GDM1 (cell line): ENCODE measurements at places on chromosomes 6 and 20.

DNA sequence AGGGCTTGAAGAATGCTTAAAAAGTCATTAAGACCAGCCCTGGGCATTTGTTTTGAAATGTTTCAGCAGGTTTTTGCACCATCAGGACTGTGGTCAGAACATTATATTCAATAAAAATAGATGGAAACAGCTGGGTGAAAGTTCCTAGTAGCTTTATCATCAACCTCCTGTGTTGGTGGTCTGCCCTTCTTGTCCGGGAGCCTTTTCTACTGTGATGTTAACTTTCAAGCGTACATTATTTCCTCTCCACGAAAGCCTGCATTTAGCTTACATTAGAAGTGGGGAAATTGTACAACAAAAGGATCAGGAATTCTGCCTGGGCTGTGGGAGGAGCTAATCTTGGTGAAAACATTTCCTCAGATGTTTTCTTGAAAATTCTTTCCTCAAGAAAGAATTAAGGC lies 71.1 kb downstream of the LAMA4 start:
- DNase-seq: no peak

DNA sequence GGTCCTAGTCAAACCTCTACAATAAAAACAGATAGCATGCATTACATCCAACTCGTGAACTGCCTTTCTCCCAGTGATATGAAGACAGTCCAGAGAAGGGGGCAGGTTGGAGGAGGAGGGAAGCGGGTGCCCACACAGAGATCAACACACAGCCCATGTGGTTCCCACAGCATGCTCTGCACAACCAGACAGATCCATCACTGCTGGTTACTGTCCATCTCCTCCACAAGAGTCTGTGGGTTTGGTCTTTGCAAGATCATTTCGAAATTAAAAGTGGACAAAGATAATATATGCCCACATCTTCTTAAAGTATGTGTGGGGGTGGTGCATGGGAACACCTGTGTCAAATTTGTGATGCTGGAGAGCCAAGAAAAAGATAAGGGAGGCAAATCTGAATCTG lies 215.5 kb downstream of the GMDS start:
- DNase-seq: no peak

DNA sequence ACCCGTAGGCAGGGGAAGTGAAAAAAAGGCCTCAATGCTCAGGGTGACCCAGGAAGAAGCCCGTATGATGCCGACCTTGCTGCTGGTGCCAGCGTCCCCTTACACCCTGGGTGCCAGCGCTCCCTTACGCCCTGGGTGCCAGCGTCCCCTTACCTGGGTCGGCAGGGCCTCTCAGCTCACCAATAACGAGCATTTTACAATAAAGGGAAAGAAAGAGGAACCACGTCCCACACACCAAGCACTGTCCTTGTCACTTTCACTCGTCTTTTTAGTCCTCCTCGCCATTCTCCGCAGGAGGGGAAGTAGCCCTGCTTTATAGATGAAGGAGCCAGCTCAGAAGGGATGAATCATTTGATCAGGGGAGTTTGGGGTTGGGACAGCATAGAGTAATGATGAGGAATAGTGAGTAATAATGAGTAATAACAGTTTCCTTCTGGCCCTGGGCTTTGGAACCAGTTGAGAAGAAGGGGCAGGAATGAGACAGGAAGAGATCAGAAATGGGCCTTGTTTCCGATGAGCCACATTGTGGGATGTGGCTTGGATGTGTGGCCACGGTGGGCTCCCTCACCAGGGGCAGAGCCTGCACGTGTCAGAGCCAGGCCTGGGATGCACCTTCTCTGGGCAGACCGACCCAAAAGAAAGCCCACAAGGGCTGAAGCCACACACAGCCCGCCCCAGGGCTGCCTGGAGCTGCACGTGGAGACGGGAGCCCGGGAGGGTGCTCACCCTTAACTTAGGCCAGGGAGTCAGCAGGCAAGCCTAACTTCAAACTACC lies 75.7 kb downstream of the SYNJ2 start:
- no peak for DNase-seq

GRCh38 chr20:51542033-51542570 lies 417 bp downstream of the NFATC2 start:
- DNase-seq: peak; percentile 69

DNA sequence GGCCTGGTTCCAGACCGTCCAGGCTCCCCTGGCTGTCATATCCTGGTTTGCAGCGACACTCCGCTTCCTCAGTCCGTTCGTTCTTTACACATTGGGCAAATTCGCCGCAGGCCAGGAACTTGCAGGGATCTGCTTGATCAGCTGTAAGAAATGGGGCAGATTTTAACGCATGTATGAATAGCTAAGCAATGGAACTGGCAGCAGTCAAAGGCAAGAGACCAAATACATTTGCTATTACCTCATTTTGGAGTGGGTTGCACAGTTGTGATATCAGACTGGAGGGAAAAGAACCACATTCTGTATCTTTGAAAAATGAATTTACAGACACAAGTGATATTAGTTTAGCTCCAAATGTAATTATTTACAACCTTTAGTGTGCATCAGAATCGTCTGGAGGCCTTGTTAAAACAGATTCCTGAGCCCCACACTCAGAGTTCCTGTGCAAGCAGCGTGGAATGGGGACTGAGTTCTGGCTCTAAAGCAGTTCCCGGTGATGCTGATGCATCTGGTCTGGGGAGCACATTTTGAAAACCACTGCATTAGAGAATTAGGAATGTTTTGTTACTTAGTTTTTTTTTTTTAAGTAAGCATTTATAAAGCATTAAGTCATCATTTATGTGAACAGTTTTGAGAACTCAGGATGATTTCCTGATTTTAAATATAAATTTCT lies 141.3 kb downstream of the IMPG1 start:
- no peak for DNase-seq

GRCh38 chr6:122569230-122569771 lies 40.9 kb upstream of the PKIB start:
- no peak for DNase-seq

DNA sequence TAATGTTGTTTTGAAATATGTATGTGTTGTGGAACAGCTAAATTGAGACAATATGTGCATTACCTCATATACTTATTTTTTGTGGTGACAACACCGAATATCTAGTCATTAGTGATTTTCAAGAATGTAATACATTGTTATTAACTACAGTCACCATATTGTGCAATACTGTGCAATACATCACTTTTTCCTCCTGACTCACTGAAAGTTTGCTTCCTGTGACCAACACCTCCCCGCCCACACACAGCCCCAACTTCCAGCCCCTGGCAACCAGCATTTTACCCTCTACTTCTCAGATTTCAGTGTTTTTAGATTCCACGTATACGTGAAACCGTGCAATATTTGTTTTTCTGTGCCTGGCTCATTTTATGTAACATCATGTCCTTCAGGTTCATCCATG lies 627.9 kb downstream of the PRKN start:
- no peak for DNase-seq

- no peak for DNase-seq
Observed at GRCh38 chr6:161044335-161044734, 52.8 kb downstream of the MAP3K4 start.

DNA sequence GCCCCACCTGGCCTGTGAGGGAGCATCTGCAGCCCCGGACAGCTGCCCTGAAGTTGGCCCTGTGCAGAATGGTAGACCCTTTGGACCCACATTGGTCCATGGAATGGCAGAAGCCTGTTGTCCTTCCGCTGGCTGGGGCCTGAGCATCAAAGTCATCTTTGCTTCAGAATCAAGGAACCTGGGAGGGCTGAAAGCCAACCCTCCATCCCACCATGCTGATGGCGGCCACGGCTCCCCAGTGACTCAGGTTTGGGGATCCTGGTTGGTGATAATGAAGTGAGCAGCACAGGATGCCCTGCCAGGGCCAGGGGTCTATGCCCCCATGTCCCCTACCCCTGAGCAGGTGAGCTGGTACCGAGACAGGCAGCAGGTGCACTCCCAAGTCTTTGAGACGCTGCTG lies 52.8 kb downstream of the YTHDF1 start:
- DNase-seq: no peak

DNA sequence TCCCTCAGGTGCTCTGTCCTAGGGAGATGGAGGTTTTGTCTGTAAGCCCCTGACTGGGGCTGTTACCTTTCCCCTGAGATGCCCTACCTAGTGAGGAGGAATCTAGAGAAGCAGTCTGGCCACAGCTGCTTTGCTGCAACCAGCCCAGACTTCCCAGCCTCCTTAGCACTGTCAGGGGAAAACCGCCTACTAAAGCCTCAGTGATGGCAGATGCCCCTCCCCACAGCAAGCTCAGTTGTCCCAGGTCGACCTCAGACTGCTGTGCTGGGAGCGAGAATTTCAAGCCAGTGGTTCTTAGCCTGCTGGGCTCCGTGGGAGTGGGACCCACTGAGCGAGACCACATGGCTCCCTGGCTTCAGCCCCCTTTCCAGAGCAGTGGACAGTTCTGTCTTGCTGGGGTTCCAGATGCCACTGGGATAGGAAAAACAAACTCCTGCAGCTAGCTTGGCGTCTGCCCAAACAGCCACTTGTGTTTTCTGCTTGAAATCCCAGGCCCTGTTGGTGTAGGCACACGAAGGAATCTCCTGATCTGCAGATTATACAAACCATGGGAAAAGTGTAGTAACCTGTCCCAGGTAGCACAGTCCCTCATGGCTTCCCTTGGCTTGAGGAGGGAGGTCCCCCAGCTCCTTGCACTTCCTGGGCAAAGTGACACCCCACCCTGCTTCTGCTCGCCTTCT lies 146.4 kb upstream of the PROKR2 start:
- no peak for DNase-seq

DNA sequence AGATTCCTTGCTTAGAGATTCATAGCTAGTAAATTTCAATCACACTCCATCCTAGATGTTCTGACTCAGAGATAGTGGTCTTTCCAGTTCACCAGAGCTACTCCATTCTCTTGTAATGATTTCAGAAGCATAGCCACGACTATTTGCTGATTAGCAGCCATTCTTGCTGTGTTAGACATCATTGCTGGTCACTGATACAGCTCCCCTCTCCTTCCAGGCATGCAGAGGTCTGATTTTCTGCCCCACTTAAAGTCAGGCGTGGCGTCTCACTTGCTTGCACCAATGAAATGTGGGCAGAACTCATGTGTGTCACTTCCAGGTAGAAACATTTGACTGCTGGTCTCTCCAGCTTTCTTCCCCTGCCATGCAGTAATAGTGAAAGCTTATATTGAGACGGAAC lies 168.9 kb upstream of the JARID2 start:
- DNase-seq: no peak

GRCh38 chr20:58233881-58234528 lies 5.6 kb upstream of the ANKRD60 start:
- DNase-seq: peak; percentile 16

DNA sequence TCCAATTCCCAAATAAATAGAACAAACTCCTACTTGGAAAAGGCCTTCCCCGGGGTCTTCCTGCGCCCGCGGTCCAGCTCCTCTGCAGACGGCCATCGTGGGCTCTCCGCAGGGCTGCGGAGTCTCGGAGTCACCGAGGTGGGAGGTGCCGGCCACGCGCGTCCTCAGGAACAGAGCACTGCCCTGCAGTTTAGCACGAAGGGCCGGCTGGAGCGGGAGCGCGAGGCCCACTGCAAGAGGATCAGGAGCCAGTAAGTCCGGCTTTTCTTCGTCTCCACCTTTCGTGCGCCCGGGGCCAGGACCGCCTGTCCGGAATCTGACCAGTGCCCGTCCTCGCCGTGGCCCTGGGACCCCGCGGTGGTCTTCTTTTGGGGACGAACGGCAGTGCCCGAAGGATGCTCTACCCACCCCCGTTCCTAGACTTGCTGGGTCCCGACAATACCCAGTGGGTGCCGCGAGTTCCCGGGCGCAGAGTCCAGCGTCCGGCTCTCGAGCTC lies 1.4 kb downstream of the BHLHE23 start:
- DNase-seq: no peak

- no peak for DNase-seq
Observed at GRCh38 chr6:20058121-20058905, 154.0 kb downstream of the MBOAT1 start.

DNA sequence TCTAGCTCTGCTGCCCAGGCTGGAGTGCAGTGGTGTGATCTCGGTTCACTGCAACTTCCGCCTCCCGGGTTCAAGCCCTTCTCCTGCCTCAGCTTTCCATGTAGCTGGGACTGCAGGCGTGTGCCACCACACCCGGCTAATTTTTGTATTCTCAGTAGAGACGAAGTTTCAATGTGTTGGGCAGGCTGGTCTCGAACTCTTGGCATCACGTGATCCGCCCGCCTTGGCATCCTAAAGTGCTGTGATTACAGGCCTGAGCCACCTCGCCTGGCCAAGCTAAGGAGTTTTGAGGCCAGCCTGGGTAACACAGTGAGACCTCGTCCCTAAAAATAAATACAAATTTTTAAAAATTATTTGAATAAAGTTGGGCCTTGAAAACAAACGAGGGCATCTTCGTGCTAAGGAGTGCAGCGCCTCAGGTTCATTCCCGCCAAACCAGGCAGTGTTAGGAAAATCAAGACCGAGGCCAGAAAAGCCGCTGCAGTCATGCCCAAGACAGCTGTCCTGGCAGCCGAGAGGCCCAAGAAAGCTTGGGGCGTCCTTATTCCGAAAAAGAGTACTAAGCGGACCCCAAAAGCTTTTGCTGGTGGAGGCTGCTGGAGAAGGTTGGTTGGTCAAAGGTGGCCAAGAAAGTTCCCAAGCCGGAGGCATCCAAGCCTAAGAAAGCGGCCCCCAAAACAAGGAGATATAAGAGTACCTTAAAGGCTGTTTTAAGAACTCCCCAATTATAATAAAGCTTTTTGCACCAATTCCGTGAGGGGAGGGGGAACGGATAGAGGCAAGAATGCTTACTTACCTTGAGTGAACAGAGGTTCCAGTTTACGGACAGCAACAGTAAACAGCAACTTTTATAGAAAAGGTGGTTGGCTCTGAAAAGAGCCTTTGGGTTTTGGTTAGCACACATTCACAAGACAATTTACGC lies 109.0 kb downstream of the HFE start:
- DNase-seq: no peak

DNA sequence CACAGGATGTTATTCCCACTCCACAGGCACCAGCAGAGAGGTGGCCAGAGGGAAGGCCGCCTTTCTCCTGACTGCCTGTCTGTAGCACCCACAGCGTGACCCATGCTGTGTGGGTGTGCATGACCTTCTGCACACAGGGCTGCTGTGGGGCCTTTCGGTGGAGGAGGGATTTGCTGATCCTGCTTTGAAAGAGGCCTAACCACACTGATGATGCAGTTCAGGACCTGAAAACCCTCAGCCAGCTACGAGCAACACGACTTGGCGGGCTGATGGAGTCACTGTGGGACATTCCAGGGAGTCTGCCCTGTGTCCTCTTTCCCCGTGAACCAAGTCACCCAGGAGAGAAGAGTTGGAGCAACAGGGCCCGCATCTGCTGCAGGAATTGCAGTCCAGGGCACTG lies 49.1 kb downstream of the SYTL3 start:
- DNase-seq: no peak

- peak; percentile 83 for DNase-seq
Observed at GRCh38 chr20:19212821-19213502, 520 bp downstream of the SLC24A3 start.

DNA sequence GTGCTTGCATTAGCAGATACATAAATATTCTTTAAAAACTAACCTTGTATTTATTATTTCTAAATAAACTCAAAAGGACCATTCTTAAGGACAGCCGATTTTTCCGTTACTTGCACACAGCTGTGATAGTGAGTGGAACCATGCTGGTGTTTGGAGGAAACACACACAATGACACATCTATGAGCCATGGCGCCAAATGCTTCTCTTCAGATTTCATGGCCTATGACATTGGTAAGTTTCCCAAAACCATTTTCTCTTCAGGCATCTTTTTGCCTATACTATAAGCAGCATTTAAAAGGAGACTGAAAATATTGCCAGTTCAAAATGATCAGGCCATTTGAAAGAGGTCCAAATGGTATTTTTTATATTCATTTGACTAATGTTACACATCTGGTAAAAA lies 92.3 kb downstream of the ATRN start:
- no peak for DNase-seq
